Omental fat pad (tissue), 4 donors: ENCODE measurements at places on chromosomes 11 and 22.

GRCh38 chr11:11501546-11502262 lies 120.1 kb downstream of the GALNT18 start:
- DNase-seq: no peak

DNA sequence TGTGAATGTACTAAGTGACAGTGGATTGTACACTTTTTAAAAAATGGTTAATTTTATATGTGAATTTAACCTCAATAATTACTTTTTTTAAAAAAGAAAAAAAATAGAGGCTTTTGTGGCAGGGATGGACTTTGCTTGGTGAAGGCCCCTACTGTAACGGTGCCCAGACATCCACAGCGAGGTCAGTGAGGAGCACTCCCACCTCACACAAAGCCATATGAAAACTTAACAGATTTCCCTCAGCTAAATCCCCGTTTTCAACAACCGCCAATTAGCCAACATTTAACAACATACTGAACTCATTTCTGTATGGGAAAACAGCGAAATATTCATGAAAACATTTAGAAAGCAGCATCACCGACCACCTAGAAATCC lies 642 bp upstream of the C11orf58 start:
- DNase-seq: no peak

DNA sequence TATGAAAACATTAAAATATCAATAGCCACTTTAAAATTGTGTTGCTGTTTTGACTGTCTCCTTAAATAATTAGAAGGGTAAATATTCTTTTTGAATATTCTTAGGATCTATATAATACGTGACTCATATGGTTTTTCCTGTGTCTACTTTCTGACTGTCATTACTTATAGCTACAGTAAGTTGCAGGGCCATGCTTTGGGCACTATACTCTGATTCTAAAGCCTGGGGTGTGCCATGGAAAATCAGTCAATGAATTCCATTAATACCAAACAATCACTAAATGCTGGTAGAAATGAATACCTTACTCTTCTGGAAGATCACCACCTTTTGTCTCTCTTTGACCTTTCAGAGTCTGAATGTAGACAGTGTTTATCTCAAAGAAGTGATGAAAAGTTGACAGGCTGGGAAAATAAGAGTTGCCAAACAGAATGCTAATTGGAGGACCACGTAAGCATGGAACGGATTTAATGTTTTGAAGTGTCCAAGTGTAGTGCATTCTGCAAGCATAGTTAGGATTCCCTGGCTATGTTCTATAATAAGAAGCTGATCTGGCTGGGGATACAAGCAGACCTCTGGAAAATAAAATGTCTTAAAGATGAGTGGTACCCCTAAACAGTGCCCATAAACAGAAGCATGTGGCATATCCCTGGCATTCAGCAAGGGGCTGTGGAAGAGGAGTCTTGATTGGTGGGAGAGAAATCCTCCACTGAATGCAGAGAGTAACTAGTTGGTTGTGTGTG lies 16.8 kb downstream of the LUZP2 start:
- no peak for DNase-seq

GRCh38 chr11:55658608-55659007 lies 3.4 kb upstream of the OR4C6 start:
- no peak for DNase-seq

DNA sequence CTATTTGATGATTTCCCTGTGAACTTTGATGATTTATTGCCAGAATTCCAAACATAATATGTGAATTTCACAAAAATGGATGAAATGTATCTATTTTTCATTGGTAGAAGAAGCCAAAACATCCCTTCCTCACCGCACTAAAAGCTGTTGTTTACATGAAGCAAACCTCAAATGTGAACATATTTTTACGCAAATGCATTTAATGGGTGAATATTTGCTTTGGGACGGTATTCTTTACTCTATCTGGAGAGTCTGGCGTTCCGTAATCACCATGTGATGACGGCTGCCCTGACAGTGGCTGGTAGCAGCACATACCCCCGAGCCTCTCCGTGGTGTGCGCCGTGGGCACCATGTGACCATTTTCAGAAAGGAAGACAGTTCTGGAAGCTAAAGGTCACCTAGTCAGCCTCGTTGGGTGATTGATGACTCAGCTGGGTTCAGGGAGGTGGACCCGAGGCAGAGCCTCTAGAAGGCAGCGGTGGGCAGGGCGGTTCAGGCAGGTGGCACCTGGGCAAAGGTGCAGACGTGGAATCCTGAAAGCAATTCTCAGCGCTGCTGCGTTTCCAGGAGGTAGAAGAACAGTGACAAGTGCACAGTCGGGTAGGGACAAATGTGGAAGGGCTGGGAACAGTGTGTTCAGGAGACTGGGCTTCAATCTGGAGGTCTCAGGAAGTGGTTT lies 45.3 kb downstream of the PPARA start:
- no peak for DNase-seq

GRCh38 chr11:44608991-44609782 lies 43.7 kb downstream of the CD82 start:
- no peak for DNase-seq

DNA sequence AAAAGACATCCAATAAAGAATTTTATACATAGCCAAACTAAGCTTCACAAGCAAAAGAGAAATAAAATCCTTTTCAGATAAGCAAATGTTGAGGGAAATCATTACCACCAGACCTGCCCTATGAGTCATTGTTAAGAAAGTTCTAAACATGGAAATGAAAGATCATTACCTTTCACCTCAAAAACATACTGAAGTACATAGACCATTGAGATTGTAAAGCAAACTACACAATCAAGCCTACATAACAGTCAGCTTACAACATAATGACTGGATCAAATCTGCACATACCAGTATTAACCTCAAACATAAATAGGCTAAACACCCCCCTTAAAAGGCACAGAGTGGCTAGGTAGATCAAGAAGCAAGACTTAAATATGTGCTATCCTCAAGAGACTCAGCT lies 501.0 kb upstream of the LUZP2 start:
- no peak for DNase-seq

DNA sequence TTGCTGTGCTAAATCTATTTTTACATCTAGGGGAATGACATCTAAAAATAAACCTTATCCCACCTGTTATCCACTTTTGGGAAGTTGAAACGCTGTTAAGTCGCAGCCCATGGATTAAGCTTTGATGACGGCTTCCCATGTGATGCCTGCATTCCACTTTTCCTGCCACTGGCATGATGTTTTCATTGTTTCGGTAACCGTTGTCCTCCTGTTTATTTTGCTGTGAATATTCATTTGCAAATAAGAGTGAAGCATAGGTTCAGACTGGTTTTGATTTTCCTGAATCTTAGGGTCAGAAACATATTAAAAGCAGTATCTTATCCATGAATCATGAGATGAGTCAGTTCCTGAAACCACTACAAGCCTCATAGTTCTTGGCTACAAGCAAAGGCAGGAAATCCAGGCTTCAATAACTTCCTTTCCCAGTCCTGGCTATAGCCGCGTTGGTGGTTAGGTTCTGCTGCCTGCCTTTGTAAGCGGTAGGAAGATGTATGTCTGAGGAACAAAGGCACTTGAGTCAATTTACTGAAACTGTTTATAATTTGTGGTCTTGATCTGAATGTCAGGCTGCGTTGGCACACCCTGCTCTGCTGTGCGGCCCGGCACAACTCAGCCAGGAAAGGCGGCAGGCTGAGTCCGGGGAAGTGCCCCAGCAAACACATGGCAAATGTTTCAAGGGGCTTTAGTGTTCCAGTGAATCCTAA lies 19.4 kb downstream of the TEAD1 start:
- DNase-seq: no peak

DNA sequence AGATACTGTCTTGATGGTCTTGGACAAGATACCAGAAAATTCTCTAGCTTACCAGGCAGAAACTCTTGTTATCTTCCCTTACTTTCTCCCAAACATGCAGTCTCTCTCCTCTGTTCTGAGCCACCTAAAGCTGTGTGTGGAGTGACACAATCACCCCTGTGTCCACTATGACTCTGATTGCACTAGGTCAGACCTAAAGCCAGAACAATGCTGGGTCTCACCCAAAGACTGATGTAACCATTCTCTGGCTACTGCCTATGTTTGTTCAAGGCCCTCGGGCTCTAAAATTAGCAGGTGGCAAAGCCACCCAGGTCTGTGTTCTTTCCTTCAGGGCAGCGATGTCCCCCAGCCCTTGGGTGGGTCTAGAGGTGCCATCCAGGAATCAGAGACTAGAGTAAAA lies 200.5 kb downstream of the KCNA4 start:
- no peak for DNase-seq

GRCh38 chr11:94151903-94152677 lies 23.4 kb downstream of the PANX1 start:
- no peak for DNase-seq

GRCh38 chr11:67303835-67304411 lies 593 bp downstream of the SSH3 start:
- DNase-seq: no peak

- DNase-seq: no peak
Observed at GRCh38 chr11:3181725-3182461, 16.8 kb upstream of the OSBPL5 start.

DNA sequence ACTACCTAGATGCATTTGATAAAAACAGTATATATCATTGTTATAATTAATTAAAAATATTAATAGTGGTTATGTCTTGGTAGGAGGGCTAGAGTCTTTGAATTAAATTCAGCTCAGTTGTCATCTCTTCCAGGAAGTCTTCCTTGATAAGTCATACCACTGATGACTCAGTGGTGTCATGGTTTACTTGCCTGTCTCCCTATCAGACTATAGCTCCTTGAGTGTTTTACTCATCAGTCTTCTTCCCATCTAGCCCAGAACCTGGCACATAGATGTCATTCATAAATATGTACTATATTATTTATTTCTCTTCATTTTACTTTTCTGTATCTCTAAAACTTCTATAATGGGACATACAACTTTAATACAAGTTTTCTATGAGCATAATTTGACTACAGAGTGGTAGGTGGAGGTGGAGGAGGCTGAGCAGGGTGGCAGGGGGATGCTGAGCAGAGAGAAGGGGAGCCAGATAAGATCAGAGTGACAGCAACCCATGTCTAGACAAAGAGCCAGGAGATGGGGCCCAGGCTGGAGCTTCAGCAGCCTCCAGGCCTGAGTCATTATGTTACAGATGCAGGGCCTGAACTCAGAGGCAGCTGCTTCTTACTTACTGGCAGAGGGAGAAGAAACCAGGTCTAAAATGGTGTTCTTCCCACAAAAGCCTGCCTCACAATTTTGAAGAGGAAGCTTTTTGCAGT lies 82.3 kb upstream of the PHOX2A start:
- no peak for DNase-seq

- no peak for DNase-seq
Observed at GRCh38 chr22:25840891-25841290, 98.9 kb downstream of the MYO18B start.

DNA sequence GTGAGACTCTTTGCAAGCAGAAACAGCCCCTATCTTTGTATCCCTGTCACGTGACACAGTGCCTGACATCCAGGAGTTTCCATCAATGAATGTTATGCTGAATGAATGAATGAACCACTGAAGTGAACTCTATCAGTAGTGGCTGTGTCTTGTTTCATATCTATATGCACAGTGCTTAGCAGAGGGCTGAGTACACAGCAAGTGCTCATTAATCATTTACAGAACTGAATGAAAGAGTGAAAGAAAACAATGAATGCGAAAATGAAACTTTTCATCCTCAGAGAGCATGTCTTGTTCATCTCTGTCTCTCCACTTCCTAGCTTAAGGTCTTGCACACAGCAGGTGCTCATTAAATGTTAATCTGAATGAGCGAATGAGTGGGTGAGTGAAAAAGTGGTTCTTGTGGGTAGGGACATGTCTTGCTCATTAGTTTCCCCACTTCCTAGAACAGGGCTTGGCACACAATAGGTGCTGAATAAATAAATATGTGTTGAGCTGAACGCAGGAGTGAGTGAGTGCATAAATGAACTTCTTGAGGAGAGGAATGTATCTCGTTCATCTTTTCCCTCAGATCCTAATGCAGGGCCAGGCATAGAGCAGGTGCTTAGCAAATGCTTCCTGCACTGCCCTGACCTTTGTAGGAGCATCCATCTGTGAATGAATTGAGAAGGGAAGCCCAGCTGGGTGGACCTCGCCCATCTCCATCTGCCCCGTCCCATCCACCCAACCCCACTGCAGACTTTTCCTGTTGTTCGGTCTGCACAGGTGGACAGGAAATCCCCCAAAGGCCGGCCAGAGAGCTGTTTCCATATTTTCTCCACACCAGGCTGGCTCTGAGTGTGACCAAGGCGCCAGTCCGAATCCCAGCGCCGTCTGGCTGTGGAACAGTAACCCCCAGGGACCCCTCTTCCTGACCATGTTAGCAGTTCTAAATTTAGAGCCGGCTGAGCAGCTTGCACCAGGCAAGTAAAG lies 113.4 kb upstream of the CRYBB3 start:
- no peak for DNase-seq

- DNase-seq: no peak
Observed at GRCh38 chr22:26442086-26442756, 13.2 kb downstream of the ASPHD2 start.

- no peak for DNase-seq
Observed at GRCh38 chr11:133705074-133705648, 140.2 kb downstream of the SPATA19 start.

DNA sequence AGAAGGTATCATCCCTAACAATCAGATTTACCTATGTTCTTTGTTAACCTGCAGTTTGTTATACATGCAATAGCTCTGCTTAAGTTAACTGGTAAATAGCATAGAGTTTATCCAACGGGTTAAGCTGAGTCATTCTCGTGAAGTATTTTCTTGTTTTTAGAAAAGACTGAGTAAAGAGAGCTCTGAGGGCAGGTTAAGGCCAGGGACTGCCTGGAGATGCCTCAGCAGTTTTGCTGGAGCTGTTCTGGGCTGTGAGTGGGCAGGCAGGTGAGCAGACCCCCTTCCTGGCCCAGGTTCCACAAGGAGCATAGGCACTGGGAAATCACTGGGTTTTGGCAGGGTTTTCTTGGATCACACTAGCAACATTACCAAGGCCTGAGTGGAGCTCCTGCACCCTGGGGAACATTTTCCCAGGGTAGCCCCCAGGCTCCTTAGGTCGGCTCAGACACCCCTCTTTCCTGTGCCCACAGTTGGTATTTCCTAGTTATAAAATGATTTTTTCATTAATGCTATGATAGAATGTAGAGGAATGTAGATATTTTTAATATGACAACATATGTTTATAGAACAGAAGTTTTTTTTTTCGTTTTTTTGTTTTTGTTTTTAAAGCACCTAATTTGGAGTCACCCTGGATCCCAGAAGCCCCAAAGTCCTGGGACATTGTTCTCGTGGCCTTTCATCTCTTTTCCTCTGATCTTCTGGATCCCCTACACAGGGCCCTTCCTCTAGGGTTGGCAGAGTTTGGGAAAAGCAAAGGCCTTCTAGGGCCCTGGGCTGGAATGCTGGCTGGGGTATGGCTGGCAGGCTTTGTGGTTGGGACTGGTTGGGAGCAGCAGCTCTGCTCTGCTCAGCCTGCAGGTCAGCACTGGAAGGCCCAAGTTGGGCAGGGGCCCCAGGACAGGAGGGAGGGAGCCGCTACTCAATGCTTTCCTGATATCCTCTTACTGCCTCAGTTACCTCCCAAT lies 26.7 kb downstream of the IRAG1 start:
- DNase-seq: no peak

GRCh38 chr22:28903080-28903479 lies 19.7 kb downstream of the ZNRF3 start:
- no peak for DNase-seq

DNA sequence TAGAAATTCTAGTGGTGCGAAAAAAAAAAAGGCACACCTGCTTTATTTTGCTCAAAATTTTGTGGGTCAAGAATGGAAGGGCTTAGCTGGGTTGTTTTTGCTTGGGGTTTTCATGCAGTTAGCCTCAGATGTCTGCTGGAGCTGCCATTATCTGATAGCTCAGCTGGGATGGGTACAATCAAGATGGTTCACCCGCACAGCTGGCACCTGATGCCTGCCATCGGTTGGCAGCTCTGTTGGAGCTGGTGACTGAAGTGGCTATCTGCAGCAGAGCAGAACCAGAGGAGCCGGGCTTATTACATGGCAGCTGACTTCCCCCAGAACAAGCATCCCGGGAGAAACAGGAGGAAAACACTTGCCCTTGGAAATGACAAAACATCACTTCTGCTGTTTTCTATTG lies 12.1 kb upstream of the ELFN2 start:
- DNase-seq: no peak
